T-helper 17 cell (primary cell): ENCODE measurements at places on chromosomes 16 and 17. TPM values are rescaled to one million over a fixed set of nuclear protein-coding genes. Genes with fewer than 3 reads are reported as not detected.

The ACSM5 gene
- not detected for total RNA-seq

- no peaks in the 10 kb centered on the region for H3K27me3 ChIP-seq
- peak; percentile 46 for DNase-seq
- peak overlapping the region; percentile 99 for H3K4me3 ChIP-seq
- H3K4me1 ChIP-seq = peaks cover 42% of the 10 kb centered on the region
- peak overlapping the region; percentile 97 for H3K27ac ChIP-seq
These were observed 3.8 kb downstream of the RNF213 start for GRCh38 chr17:80264205-80265075.

DNA sequence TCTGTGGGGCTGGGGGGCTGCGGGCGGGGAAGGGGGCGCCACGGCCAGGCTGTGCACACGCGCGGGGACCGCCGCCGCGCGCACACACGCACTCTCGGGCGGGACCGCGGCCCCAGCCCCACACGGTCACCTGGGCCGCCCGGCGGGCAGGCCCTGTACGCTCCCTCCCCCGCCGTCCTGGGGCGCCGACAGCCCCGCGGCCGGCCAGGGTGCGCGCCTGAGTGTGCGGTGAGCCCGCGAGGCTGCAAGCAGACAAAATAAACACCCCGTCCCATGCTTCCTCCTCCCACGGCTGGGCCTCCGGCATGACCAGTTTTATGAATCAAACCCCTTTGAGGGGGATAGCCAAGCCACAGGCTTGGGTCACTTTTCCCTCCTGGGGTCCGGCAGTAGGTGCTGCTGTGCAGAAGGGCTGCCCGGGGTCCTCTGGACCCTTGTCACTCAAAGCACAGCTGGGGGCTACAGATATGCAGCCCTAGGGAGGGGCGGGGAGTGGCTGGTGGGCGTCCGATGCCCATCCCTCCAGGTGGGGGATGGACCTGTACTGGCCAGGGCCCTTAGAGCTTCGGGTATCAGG is 441 bp downstream of the VASN start:
- peaks cover 32% of the 10 kb centered on the region for H3K4me1 ChIP-seq
- H3K36me3 ChIP-seq = no peaks in the 10 kb centered on the region
- H3K4me3 ChIP-seq = peak overlapping the region; percentile 82
- no peaks in the 10 kb centered on the region for H3K27me3 ChIP-seq
- peak overlapping the region; percentile 84 for H3K27ac ChIP-seq

- no peak overlapping the region for H3K4me3 ChIP-seq
- H3K27ac ChIP-seq = no peak overlapping the region
- no peak for DNase-seq
- H3K36me3 ChIP-seq = no peaks in the 10 kb centered on the region
These were observed 27.7 kb downstream of the TPSG1 start for GRCh38 chr16:1197237-1197866.

DNA sequence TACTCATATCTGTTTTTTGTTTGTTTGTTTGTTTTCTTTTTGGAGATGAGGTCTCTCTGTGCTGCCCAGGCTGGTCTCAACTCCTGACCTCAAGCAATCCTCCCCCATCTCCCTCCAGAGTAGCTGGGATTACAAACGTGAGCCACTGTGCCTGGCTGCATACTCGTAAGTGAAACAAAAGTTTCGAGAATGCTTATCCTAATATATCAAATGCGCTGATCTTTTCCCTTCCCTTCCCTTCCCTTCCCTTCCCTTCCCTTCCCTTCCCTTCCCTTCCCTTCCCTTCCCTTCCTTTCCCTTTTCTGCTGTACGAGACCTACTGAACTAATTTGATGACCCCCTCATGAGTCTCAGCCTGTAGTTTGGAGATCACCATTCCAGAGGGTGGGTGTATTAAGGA is 122.1 kb downstream of the RGS9 start:
- no peak overlapping the region for H3K27ac ChIP-seq
- H3K27me3 ChIP-seq = no peaks in the 10 kb centered on the region
- peaks cover 15% of the 10 kb centered on the region for H3K4me1 ChIP-seq
- DNase-seq = no peak

- no peak overlapping the region for H3K4me3 ChIP-seq
- H3K27ac ChIP-seq = peak overlapping the region; percentile 16
- DNase-seq = peak; percentile 32
- no peaks in the 10 kb centered on the region for H3K27me3 ChIP-seq
These were observed 9.0 kb upstream of the SPATA32 start for GRCh38 chr17:45270828-45271418.

DNA sequence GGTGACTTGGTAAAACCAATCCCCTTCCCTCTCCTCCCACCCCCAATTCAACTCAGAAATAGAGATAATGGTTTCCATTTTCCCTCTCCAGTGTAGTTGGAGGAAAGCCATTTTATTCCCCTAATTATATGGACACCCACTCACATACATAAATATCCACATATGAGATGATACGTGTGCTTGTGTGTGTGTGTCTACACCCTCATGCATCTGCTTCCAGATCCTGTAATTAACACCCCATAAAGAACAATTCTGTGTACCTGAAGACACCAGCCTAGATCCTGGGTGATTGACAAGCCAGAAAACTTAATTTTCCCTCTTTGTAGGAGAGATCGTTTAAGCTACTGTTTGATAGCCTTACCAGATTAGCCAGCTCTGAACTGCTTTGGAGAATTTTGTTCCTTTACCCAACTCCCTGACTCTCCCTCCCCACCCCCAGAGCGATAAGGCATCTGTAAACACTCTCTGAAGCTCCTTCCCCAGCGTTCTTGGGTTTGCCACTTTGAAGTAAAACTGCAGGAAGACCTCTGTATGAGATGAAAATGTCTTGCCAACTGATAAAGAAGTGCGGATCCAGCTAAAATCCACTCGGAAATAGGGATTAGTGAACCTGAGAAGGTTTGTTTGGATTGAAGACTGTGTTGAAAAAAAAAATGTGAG is 175.7 kb downstream of the RGS9 start:
- no peak overlapping the region for H3K27ac ChIP-seq
- H3K4me3 ChIP-seq = no peak overlapping the region
- peaks cover 5% of the 10 kb centered on the region for H3K4me1 ChIP-seq
- H3K36me3 ChIP-seq = peaks cover 2% of the 10 kb centered on the region

- no peak overlapping the region for H3K4me3 ChIP-seq
- DNase-seq = no peak
- H3K27ac ChIP-seq = no peak overlapping the region
- peaks cover 4% of the 10 kb centered on the region for H3K4me1 ChIP-seq
- peaks cover 17% of the 10 kb centered on the region for H3K27me3 ChIP-seq
- peaks cover 3% of the 10 kb centered on the region for H3K36me3 ChIP-seq
These were observed 214.2 kb upstream of the TNRC6C start for GRCh38 chr17:77744066-77744988.

DNA sequence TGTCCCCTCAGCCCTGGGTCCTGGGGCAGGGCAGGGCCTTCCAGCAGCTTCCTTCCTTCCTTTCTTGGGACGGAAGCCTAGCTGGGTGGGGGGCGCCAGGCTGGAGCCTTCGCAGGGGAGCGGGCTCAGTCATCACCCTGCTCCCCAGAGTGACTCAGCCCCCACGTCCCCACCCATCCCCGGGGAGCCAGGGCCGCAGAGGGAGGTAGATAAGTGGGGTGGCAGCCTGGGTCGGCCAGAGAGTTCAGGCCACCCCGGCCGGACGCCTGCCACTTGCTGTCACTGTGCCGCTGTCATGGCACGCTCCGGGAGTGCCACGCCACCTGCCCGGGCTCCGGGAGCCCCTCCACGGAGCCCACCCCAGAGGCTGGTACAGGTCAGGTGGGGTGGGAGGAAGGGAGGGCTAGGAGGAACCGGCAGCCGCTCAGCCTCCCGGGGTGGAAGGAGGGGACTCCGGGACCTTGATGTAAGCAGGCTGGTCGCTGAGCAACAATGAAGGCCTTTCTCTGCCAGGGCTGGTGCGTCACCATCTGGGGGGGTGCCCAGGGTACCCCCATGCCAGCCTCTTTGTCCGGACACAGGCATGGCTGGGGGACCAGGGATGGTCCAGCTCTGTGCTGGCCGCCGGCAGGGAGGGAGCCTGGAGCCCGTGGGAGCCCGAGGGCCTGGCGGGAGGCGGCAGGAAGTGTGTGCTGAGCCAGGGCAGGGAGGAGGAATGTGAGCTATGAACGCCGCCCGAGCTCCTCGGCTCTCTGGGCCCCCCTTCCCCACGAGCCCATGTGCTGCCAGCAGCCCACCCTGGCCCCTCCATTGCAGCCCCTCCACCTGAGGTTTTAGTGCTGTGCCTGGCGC is 6.6 kb downstream of the NHERF2 start:
- no peaks in the 10 kb centered on the region for H3K36me3 ChIP-seq
- H3K4me1 ChIP-seq = peaks cover 4% of the 10 kb centered on the region
- no peak overlapping the region for H3K27ac ChIP-seq
- H3K27me3 ChIP-seq = no peaks in the 10 kb centered on the region

DNA sequence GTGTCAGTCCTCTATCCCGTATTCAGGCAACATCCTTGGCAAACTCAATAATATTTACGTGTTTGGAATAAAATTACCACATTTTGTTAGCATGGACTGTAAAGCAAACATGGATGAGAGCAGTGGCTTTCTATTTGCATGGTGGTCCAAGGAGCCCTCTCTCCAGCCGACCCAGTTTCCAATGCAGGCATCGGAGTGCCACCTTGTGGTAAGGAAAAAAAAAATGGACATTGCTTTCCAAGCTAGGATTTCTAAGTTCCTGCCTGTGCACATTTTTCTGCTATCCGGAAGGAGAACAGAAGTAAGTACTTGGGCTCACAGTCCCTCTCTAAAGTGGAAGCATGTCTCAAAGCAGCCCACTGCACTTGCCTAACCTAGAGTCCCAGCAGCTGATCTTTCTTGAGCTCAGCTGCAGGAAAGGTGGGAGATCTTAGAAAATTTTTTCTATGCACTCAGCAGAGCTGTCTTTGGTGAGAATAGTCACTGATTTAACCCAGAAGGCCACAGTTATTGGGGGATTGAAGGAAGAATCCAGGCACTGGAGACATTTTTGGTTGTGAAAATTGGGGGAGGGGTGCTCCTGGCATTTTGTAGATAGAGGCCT is 46.0 kb upstream of the ERCC4 start:
- peaks cover 46% of the 10 kb centered on the region for H3K27me3 ChIP-seq
- H3K27ac ChIP-seq = no peak overlapping the region
- peaks cover 3% of the 10 kb centered on the region for H3K36me3 ChIP-seq
- H3K4me1 ChIP-seq = no peaks in the 10 kb centered on the region

GRCh38 chr17:61010661-61011170 is 333.1 kb downstream of the BCAS3 start:
- H3K4me3 ChIP-seq = no peak overlapping the region
- H3K36me3 ChIP-seq = no peaks in the 10 kb centered on the region
- no peak for DNase-seq
- no peak overlapping the region for H3K27ac ChIP-seq
- no peaks in the 10 kb centered on the region for H3K27me3 ChIP-seq
- peaks cover 2% of the 10 kb centered on the region for H3K4me1 ChIP-seq

GRCh38 chr16:19809121-19809635 is 75.5 kb downstream of the GPRC5B start:
- no peak overlapping the region for H3K4me3 ChIP-seq
- H3K36me3 ChIP-seq = no peaks in the 10 kb centered on the region
- H3K27ac ChIP-seq = no peak overlapping the region
- DNase-seq = no peak
- peaks cover 11% of the 10 kb centered on the region for H3K4me1 ChIP-seq

GRCh38 chr16:1691956-1692355 is 13.9 kb downstream of the JPT2 start:
- H3K4me3 ChIP-seq = no peak overlapping the region
- H3K4me1 ChIP-seq = peaks cover 4% of the 10 kb centered on the region
- no peak overlapping the region for H3K27ac ChIP-seq
- H3K36me3 ChIP-seq = no peaks in the 10 kb centered on the region

- DNase-seq = no peak
- H3K4me1 ChIP-seq = peaks cover 2% of the 10 kb centered on the region
- no peak overlapping the region for H3K27ac ChIP-seq
These were observed 74.1 kb downstream of the MYH11 start for GRCh38 chr16:15782573-15783365.

The LHX1 gene
- not detected for total RNA-seq

GRCh38 chr17:28228109-28228840 is 90.7 kb upstream of the TMEM97 start:
- H3K27ac ChIP-seq = no peak overlapping the region
- no peak for DNase-seq
- peak overlapping the region; percentile 93 for H3K4me3 ChIP-seq

DNA sequence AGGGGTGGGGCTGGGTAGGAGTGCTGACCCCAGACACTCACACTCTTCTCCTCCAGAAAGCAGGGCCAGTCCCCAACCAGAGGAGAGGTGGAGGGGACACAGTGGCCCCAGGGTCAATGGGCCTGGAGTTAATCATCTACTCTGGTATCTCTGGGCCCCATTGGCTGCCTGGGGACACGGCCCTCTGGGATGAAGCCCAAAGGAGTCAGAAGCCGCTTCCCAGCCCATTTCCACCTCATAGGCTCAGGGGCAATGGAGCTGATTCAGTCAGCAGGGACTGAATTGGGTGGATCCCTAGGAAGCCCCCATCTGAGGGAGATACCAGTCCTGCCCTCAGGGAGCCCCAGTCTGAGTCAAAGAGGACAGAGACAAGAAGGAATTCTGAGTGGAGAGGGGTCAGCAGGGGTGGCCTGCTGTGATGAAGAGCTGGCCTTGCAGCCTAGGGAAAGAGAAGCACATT is 2.9 kb upstream of the NAGS start:
- peaks cover 9% of the 10 kb centered on the region for H3K27me3 ChIP-seq
- H3K4me1 ChIP-seq = peaks cover 9% of the 10 kb centered on the region
- H3K36me3 ChIP-seq = no peaks in the 10 kb centered on the region
- no peak for DNase-seq

DNA sequence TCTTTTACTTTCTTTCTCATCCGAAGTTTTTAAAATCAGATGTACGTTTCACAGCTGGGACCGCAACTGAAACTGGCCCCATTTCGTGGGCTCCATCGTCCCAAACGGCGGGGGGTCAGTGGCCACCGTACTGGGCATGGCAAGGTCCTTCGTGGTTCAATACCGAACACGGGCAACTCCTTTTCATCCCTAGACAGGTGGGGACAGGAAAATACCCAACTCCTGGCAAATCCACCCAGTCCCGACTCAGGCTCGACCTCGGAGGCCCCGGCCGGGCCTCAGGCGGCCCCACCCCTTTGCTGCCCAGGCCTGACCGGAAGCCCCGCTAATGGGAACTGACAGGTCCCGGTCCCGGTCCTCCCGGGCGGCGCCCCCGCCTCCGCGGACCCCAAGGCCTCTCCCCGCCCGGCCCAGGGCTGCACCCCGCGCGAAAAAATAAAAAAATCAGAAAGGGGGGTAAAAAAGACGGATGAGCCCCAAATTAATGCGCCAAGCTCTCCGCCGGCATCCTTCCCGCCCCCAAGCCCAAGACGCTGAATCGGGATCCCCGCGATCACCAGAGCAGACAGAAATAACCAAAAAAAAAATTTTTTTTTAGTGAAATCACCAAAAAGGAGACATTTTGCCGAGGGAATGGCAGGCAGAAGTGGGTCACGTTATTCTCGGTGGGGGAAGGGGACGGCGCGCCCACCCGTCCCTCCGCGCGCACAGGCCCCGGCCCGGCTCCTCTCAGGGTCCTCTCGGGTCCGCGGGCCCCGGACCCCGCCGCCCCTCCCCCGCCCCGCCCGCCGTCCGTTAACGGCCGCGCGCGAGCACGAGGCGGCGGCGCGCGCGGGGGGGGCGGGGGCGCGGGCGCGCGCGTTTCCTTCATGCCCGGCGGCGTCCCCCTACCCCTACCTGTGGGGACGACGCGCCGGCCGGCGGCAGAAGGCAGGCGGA is 562 bp downstream of the ZC3H7A start:
- peaks cover 3% of the 10 kb centered on the region for H3K36me3 ChIP-seq
- no peaks in the 10 kb centered on the region for H3K27me3 ChIP-seq
- H3K27ac ChIP-seq = peak overlapping the region; percentile 99
- peaks cover 61% of the 10 kb centered on the region for H3K4me1 ChIP-seq
- H3K4me3 ChIP-seq = peak overlapping the region; percentile 89

GRCh38 chr17:79711715-79712305 is 18.9 kb upstream of the ENPP7 start:
- H3K4me1 ChIP-seq = no peaks in the 10 kb centered on the region
- H3K27me3 ChIP-seq = peaks cover 43% of the 10 kb centered on the region
- H3K4me3 ChIP-seq = peak overlapping the region; percentile 43

- H3K27me3 ChIP-seq = peaks cover 44% of the 10 kb centered on the region
- H3K4me1 ChIP-seq = peaks cover 2% of the 10 kb centered on the region
- H3K36me3 ChIP-seq = peaks cover 9% of the 10 kb centered on the region
- no peak overlapping the region for H3K4me3 ChIP-seq
These were observed 96.6 kb downstream of the MRM1 start for GRCh38 chr17:36697903-36698530.
